ENCODE measurements at places on chromosomes 6 and 20. TPM values are rescaled to one million over a fixed set of nuclear protein-coding genes. Genes with fewer than 3 reads are reported as not detected.

Gene IPCEF1
- 0.28 TPM for total RNA-seq

DNA sequence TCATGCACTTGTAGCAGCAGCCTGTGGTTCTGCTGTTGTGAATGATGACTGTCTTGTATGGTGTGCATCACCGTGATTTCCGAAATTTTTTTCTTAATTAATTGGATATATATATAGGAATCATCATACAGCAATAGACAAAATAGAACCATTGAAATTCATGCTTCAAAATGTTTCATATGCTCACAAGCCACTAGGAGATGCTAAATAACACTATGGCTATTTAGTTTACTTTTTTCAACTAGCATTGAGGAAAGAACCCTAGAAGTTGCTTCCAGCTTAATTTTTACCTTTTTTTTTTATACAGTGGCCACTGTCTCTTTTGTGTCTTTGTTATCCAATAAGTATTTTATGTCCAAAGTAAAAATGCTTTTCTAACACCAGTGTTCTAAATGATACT lies 485.4 kb downstream of the CDKAL1 start:
- H3K27me3 ChIP-seq: no peaks in the 10 kb centered on the region
- H3K4me1 ChIP-seq: no peaks in the 10 kb centered on the region
- no peak for DNase-seq
- no peaks in the 10 kb centered on the region for H3K36me3 ChIP-seq

Gene SRSF12
- total RNA-seq: 0.28 TPM

GRCh38 chr6:89433252-89434149 lies 549 bp downstream of the ANKRD6 start:
- H3K27me3 ChIP-seq: peaks cover 4% of the 10 kb centered on the region
- no peaks in the 10 kb centered on the region for H3K36me3 ChIP-seq
- H3K4me1 ChIP-seq: 0 out of 2 replicates have a peak, but pooled peaks cover 3% of the 10 kb centered on the region

GRCh38 chr6:83055366-83055964 lies 10.2 kb downstream of the UBE3D start:
- no peak for DNase-seq
- peaks cover 7% of the 10 kb centered on the region for H3K4me1 ChIP-seq
- H3K36me3 ChIP-seq: peaks cover 3% of the 10 kb centered on the region
- H3K27ac ChIP-seq: no peak overlapping the region
- no peaks in the 10 kb centered on the region for H3K27me3 ChIP-seq
- no peak overlapping the region for H3K4me3 ChIP-seq

Gene PRND
- not detected for total RNA-seq

Gene ISM1
- not detected for total RNA-seq

GRCh38 chr6:158474961-158475343 lies 84.9 kb upstream of the TMEM181 start:
- DNase-seq: peak; percentile 57
- H3K4me3 ChIP-seq: no peak overlapping the region
- H3K27ac ChIP-seq: peak overlapping the region; percentile 48

- DNase-seq: no peak
- no peaks in the 10 kb centered on the region for H3K27me3 ChIP-seq
- H3K4me3 ChIP-seq: no peak overlapping the region
- H3K36me3 ChIP-seq: no peaks in the 10 kb centered on the region
- H3K4me1 ChIP-seq: no peaks in the 10 kb centered on the region
These were observed 293.5 kb downstream of the LRFN2 start for GRCh38 chr6:40293460-40294185.

Gene C6orf52
- total RNA-seq: 6.5 TPM

Gene NFKBIL1
- 27.9 TPM for total RNA-seq

Data from Panc1 (cell line).